ENCODE measurements at places on chromosomes 11 and 22.

DNA sequence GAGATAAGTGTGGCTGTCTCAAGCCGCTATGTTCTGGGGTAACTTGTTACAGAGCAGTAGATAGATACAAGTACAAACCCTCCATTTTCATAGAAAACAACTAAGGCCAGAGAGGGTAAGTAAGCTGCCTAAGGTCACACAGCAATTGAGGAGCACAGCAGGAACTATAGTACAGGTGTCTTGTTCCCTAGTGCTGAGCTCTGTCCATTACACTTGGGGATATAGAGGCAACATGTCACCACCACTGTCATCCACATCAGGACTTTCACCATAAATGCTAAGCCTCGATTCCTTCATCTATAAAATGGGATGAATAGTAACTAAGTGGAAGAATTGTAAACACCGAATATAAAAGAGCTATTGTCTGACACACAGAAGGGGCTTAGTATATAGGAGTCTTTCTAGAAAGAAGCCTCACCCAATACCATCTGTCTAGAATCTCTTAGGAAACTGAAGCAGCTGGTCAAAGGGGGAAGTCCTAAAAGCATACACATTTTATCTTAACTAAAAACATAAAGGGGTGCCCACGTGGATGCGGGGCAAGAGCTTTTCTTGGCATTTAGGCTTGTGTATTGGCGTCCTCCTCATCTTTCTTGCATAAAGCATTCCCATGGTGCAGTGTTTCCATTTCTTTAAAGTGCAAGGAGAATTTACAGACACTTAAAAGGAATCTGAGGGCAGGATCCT is 93.8 kb upstream of the ALX4 start:
- DNase-seq = no peak

- no peak for DNase-seq
Observed at GRCh38 chr11:17602105-17603001, 55.3 kb downstream of the OTOG start.

DNA sequence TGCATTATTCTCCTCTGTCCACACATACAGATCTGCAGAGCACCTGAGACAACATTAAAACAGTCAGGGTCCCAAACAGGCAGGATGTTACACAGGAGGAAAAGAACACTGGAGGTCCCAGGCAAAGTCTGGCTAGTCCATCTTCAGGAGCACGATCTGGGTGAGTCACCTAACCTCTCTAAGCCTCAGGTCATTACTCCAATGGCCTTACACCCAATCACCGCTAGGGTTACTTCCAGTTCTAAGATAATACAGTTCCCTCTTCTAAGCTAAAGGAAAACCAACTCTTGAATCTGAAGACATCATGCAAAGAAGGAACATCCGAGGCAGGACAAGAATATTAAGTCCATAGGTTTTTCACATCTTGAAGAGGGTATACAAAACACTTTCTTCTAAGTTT is 24.5 kb downstream of the ASCC2 start:
- DNase-seq = no peak

DNA sequence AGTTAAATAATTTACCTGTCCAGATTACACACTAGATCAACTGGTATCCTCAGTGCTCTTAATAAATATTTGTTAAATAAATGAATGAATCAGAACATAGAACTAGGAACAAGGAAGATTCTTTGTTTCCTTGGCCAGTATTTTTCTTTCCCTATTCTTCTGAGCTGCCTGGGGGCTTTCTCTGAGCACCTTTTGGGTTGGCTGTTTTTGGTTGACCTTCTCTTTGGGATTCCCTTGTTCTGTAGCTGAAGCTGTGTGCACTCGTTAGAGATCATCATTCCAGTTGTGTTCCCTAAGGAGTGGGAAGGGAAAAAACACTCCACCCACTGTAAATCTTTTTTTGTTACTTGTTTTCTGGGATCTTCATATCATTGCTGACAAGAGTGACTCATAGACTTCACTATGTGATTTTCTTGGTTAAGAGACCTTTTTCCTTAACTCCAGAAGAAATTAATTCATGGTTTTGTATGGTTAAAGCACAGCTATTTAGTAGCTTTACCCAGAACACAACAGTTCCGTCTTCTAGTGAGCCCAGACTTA is 84.3 kb downstream of the STIM1 start:
- DNase-seq = no peak

DNA sequence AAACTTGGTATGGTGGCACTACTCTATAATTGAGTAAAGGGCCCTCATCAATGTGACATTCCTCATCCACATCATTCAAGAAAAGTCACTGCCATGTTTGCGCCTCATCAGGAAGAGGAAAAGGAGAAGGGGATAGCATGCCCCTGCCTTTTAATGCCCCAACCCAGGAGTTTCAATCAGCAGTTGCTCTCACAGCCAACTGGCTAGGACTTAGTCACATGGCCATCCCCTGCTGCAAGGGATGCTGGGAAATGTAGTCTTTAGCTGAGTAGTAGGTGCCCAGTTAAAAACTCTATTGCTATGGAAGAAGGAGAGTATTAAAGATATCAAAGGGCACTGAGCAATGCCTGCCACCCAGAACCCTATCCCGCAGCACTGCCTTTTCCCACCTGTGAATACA is 10.9 kb upstream of the CCND1 start:
- no peak for DNase-seq

GRCh38 chr22:48100685-48101417 is 1338.4 kb downstream of the TBC1D22A start:
- DNase-seq = no peak

GRCh38 chr22:30609260-30610185 is 2.5 kb downstream of the TCN2 start:
- no peak for DNase-seq

GRCh38 chr11:124788521-124788920 is 11.7 kb downstream of the MSANTD2 start:
- no peak for DNase-seq

- no peak for DNase-seq
Observed at GRCh38 chr22:36546092-36546804, 17.3 kb upstream of the EIF3D start.

GRCh38 chr11:46564459-46564858 is 29.4 kb downstream of the AMBRA1 start:
- DNase-seq = no peak

- DNase-seq = no peak
Observed at GRCh38 chr22:35335936-35336781, 36.5 kb downstream of the TOM1 start.

GRCh38 chr22:28027453-28028448 is 108.7 kb upstream of the PITPNB start:
- DNase-seq = no peak

- DNase-seq = no peak
Observed at GRCh38 chr11:133500435-133500834, 31.9 kb downstream of the OPCML start.
